Caudate nucleus (tissue), 63 donors: ENCODE measurements at places on chromosomes 7 and 10.

DNA sequence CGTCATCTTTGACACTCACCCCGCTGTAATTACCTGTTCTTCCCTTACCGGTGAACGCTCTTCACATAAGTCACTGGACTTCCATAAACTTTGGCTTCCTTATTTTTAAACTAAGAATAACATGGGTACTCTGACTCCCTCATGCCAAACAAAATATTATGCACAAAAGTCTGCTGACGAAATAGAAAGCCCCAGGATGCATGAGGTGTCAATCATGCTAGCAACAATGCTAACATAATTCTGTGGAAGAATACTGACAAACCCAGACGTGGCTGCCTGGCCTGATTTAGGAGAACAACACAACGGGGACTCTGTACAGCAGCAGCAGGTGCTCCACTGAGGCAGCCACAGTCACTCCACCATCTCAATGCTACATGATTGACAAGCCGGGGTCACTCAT lies 137.5 kb downstream of the CCDC71L start:
- DNase-seq, result no peak

DNA sequence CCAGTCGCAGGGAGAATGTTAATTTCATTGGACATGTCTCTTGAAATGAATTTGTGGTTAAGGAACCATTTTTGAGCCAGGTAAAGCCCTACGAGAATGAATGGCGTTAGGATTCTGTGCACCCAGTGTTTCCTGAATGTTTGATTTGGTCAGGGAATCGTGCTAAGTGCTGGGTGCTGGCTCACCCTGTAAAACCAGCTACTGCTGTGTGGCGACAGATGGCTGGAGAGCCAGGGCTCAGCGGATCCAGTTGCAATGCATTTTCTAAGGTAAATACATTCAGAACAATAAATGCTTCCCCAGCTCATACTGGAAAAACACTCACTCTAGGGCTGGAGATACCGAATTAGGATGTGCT lies 355.5 kb downstream of the GLRX3 start:
- no peak for DNase-seq

DNA sequence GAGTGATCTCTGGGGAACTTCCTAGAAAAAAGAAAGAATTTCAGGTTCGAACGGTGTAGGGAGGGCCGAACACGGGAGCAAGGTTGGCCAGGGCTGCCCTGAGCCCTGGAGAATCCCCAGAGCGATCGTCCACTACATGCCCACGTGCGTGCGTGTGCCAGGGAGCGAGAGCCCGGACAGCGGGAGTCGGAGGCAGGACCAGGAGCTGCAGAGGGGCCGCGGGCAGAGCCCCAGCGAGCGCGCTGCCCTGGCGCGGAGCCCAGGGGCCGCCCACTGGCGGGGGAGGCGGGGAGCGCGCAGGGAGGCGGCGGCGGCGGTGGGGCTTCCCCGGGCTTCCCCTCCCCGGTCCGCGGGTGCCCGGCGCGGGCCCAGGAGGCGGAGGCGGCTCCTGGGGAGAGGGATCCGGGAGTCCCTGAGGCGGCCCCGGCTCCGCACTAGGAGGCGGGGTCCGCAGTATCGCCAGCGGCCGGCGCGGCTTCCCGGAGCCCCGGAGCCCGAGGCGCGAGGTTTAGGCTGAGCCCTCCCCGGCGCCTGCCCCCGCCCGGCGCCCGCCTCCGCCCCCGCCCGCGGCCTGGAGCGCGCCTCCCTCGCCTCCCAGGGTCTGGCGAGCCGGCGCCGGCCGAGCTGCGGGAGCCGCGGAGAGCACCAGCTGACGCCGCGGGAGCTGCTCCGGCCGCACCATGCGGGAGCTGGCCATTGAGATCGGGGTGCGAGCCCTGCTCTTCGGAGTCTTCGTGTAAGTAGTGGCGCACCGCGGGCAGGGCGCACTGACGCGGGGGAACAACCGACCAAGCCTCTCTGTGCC lies at the start of gene PLPP4:
PLPP4 (plus strand) TSS at position 602 of the 805 bp plus-strand sequence; CDS start at position 681, 79 bp downstream.
- DNase-seq, result peak; percentile 43

GRCh38 chr7:133433165-133433812 lies 180.4 kb downstream of the EXOC4 start:
- DNase-seq, result no peak

- no peak for DNase-seq
Measured at GRCh38 chr7:27339478-27339877, 96.9 kb downstream of the EVX1 start.

DNA sequence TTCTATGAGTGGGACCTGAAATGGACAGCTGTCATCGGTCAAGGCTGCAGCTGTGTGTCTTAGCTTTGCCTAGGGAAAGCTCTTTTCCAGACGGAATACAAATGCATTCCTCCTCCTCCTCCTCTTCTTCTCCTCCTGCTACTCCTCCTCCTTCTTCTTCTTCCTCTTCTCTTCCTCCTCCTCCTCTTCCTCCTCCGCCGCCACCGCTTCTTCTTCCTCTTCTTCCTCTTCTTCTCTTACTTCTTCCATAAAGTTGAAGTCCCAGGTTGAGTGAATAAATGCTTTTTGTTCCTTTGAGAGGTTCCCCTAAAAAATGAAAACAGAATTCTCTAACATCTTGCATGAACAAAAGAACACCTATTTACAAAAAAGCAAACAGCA lies 28.7 kb downstream of the KLF6 start:
- DNase-seq, result no peak

- DNase-seq, result peak; percentile 69
Measured at GRCh38 chr7:6636741-6637543, at the start of gene ZNF316. TSS of gene ZNF316 (plus strand) at chr7:6637318. CDS start at chr7:6642410, 5,092 bp downstream.

GRCh38 chr7:44872787-44873186 lies 12.5 kb downstream of the PURB start:
- DNase-seq, result no peak

DNA sequence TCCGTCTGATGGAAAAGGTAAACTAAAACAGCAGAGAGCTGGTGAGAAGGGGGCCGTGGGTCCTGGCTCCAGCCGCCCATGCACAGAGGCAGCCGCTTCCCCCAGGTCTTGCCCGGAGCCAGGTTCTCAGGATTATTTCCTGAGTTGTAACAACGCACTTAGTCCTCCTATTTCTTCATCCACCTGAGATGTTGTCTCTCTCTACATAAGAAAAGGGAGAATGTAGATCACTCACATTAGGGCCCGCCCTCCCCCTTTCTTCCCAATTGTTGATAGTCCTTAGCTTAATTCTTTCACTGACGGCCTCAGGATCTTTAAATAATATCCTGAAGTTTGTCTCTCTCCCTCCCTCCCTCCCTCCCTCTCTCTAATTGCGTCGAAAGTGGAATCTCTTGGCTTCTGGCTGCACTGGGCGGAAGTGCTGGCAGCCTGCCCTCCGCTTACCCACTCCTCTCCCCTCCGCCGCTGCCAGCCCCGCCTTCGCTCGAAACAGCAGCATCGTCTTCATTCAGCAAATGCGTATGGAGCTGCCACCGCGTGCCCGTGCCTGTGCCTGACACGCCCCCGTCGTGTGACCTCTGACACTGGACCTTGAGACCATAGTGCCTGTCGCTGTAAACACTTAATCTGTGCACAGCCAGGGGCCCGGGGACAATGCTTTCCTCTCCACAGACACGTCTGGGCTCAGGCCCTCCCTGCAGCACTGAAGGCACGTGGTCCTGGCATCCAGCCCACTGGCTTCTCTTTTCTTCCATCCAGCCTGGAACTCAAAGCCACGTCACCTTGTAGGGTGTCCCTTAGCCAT lies 174.5 kb upstream of the PPP2R2D start:
- no peak for DNase-seq

GRCh38 chr10:96588060-96588554 lies 1.3 kb upstream of the TM9SF3 start:
- DNase-seq, result no peak

DNA sequence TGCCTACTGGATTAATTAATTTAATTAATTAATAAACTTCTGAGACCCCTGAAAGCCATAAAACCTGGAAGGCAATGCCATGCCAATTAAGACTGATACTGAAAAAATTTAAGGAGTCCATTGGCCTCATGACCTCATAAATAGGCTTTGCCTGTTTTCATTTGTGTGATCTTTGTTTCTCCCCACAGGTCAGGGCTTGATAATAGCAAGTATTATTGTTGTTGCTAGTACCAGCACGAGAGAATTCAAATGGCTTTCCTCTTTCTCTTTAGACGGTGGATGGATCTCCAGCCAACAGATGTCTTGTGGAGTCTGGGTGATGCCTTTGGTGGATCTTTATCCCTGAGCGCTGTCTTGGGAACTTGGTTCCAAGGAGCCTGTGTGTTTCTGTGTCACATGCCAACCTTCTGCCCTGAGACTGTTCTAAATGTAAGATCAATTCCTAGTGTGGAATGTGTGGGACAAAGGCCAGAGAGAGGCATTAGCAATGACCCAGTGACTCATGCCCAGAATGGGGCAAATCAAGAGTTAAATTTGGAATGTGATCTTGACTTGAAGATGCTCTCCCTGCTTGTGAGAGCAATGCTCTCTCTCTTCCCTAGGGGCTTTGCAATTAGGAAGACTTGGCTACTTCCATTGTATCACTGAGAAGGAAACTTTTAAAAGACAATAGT lies 17.7 kb downstream of the ACSM6 start:
- DNase-seq, result no peak

- no peak for DNase-seq
Measured at GRCh38 chr10:127899766-127900387, 7.0 kb upstream of the PTPRE start.

DNA sequence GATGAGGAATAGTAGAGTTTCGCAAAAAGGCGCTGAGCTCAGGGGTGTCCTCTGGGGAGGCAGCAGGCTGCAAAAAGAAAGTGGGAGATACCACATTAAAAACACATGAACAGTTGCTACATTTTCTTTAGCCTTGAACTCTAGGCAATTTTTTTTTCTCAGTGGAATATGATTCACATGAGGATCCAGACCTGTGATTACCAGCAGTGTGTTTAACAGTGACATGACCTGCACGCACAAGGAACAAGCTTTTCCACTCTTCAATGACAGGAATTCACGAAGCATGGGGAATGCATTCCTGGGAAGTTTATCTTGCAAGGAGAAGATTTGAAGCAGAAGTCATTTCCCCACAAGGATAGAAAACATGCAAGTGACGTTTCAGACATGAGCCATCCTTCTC lies 161.6 kb downstream of the ITGA8 start:
- DNase-seq, result no peak

DNA sequence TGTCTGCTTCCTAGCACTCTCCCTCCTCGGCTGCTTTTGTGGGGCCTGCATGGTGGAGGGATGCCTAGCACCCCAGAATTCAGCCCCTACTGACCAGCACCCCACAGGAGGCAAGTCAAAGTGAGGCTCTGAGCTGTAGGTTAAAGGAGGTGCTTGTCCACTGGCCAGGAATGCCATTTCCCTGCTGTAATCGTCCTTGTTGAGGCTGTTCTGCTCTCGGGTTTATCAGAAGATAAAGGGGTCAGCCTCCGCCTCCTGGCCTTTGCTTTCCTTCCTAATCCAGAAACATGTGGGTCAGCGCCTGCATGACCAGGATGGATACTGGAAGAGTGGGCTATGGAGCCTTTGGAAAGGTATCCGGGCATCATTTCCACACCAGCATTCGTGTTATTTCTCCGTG lies 98.9 kb downstream of the MKI67 start:
- DNase-seq, result no peak

DNA sequence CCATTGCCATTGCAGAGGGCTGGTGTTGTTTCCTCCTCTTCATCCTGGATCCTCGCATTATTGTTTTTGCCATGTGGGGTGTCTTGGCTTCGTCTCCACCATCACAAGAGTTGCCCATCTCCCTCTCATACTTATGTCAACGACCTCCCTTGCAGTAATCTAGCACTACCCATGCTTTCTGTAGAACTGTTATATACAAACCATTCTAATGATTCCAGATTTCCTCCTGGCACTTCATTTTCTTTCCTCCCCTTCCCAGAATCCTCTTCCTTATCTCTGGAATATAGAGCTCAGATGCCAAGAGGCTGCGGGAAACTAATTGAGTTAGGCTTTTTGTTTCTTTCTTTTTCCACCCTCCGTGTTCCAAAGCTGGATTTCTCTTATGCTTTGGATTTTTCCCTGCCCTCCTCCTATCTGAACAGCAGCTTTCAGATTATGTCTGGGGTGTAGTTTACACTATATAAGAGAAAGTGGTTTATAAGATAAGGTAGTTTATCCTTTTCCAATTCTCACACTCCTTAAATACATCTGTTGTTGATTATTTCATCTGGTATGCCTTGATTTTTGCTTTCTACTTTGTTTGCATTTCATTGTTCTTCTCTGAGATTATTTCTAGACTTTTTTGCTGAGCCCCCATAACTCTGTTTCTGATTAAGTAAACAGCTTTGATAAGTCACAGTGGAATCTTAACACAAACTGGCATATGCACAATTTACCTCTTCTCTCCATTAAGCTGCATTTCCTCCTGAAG lies 264.1 kb downstream of the BICC1 start:
- DNase-seq, result no peak

DNA sequence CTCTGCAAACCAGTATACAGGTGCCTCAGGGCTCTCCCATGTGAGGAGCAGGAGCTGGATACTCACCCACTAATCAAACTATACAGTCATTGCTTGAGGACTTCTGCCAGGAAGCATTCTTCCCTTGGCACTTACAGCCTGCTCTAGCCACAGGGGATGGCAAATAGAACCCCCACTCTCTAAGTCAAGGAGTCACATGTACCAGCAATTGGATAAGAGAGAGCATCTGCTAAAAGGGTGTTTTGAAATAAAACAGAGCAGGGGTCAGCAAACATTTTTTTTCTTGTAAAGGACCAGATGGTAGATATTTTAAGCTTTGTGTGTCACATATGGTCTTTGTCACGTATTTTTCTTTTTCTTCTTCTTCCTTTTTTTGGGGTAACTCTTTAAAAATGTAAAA lies 865.2 kb upstream of the GHITM start:
- DNase-seq, result no peak

GRCh38 chr7:103771294-103771693 lies 218.2 kb downstream of the RELN start:
- no peak for DNase-seq

GRCh38 chr10:133520193-133520738 lies 6.9 kb upstream of the CYP2E1 start:
- peak; percentile 75 for DNase-seq

DNA sequence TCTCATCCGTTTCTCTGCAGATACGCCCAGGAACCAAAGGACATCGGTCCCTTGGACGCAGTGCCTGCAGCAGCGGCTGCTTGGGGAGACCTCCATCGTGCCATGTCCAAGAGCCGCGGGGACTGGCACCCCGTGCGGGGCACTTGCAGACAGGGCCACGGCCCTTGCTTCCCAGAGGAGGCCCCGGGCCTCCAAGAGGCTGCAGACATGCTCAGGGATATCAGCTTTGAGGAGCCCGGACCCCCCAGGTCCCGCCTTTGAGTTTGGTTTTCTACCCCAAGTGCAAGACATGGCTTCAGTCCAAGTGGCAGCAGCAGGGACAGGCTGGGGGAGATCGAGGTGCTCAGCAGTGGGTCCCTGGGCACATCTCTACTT lies 279.6 kb downstream of the ELFN1 start:
- DNase-seq, result no peak
